Upper lobe of left lung (tissue), 6 donors: ENCODE measurements at places on chromosomes 7 and 10.
A peak's percentile ranks its signal among the peaks of the same experiment; 100 is the strongest.

GRCh38 chr10:99358101-99358500, 28.9 kb downstream of the CNNM1 start:
- no peak for DNase-seq

- no peak for DNase-seq
Measured at GRCh38 chr7:51069411-51070083, 247.1 kb downstream of the COBL start.

- DNase-seq: no peak
Measured at GRCh38 chr7:22200777-22201176, 156.2 kb downstream of the RAPGEF5 start.

DNA sequence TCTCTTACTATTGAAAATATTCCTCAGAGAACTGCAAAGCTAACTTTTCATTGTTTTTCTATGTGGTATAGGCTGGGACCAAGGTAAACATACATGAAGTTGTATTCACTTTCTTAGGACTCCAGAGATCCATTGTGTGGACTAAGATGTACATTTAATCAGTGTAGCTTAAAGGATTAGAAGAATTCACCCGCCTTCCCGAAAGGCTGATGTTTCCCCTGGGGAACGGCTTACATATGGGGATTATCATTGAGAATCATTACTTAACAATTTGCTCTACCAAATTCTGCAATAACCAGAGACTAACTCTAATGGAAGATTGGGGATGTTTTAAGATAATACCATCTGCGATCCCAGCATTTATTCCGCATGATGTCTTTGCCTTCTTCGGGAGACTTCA, 257.1 kb upstream of the KIAA1217 start:
- no peak for DNase-seq

DNA sequence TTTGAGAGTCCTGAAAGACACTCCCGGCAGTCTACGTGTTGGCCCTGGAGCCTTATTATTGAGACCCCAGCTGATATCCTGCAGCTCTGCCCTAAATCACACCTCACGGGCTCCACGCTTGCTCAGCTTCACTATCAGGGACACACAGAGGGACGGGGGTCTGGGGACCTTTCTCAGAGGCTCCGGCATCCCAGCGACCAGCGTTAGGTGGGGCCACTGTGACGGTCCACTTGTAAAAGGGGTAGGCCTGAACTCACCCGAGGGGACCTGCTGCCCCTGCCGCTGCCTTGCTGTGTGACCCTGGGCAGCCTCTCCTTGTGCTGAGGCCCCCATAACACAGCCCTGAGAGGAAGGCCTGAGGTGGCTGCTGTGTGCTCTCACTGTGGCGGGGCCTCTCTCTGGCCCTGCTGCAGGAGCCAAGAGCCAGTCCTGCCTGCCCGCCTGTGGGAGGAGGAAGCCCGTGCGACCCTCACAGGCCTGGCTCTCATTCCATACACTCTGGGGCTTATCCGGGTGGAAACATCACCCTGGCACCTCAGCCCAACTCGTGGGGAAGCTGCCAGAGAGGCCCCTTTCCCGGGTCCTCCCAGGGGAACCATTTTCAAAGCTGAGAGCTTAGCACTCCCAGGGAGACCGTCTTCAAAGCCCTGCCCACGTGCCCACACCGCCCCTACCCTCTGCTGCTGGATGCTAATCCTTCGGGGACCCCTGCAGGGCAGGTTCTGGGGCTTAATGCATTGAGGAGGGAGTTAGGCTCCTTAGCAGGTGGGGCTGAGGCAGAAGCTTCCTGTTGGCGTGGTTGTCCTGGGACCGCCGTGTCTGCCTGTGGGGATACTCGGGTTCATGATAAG, 21.7 kb downstream of the AQP1 start:
- DNase-seq: peak; percentile 52

GRCh38 chr10:114603948-114604347, 54.1 kb downstream of the ABLIM1 start:
- DNase-seq: peak; percentile 38

GRCh38 chr10:7797582-7797981, 9.6 kb downstream of the ATP5F1C start:
- DNase-seq: no peak

DNA sequence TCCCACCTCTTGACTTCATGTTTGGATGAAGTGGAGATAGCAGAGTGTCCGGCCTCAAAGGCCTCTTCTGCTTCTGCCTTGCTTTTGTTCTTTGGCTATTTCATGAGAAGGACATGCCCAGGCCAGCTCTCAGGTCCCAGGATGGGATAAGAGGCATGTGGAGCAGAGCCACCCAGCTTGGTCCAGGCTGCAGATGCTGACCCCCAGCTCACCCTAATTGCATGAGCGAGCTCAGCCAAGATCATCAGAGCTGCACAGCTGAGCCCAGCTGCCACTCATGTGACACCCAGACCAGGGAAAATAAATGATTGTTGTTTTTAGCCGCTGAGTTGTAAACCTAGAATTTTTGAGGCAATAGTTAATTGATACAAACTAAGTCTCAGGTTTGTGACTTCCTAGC, 230.0 kb downstream of the PHF14 start:
- no peak for DNase-seq

- no peak for DNase-seq
Measured at GRCh38 chr10:70479165-70479581, 606 bp downstream of the PALD1 start.

DNA sequence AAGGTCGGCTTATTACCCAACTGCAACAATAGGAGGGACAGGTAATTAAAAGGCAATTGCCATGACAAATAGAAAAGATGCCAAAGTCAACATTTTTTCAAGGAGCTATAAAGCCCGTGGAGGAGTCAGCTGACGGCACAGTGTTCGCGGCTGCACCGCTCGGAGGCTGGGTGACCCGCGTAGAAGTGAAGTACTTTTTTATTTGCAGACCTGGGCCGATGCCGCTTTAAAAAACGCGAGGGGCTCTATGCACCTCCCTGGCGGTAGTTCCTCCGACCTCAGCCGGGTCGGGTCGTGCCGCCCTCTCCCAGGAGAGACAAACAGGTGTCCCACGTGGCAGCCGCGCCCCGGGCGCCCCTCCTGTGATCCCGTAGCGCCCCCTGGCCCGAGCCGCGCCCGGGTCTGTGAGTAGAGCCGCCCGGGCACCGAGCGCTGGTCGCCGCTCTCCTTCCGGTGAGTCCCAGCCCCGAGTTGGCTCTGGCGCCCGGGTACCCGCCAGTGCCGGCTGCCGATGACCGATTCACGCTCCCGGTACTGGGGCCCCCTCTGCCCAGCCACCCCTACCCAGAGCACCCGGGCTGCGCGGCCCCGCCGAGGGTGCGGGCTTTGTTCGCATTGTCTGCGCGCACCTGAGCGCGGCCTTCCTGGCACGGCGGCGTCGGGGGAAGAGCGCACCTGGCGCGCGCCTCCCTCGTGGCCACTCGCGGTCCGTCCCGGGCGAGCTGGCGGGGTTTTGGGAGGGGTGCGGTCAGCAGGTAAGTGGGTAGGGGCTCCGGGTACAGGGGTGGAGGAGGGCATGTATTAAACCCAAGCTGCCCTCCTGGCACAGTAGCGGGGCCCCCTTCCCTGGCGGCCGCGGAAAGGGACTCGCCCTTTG, at the start of gene VWA2:
TSS of gene VWA2 (plus strand) at position 138 of the 877 bp plus-strand sequence. CDS start 9,460 bp downstream, outside the sequence.
- DNase-seq: peak; percentile 91

GRCh38 chr10:89563861-89564478, 28.6 kb upstream of the SLC16A12 start:
- DNase-seq: no peak

GRCh38 chr10:110405380-110405779, 92.3 kb upstream of the DUSP5 start:
- no peak for DNase-seq

- DNase-seq: peak; percentile 54
Measured at GRCh38 chr7:131327049-131327625, 539 bp upstream of the MKLN1 start.

GRCh38 chr10:27158421-27158820, 3.3 kb downstream of the MASTL start:
- DNase-seq: no peak

DNA sequence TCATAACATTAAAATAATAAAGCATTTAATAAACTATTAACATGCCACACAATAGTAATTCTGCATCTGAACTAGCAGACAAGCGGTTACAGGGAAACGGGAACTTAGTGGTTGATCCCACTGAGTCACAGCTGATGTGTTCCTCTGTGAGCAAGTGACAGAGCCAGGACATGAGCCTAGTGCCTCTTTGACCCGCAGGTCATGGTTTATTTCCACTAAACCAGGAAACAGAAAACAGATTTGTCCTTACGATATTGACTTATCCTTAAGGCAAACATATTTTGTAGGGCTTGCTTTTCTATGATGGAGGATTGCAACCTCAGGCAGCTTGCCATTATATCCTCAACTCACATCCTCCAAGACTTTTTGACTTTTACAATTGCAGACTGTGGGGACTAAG, 987.3 kb downstream of the CCSER2 start:
- DNase-seq: no peak

DNA sequence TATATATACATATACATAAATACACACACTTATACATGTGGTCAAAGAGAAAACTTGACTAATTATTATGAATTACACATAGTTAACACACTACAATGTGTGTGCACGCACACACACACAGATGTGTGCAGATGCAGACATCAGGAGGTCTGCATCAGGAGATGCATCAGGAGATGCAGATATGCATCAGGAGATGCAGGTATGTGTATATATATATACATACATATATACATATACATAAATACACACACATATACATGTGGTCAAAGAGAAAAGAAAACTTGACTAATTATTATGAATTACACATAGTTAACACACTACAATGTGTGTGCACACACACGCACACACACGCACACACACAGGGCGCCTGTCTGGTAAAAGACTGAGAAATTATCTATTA, 31.3 kb upstream of the MDFIC start:
- DNase-seq: no peak

DNA sequence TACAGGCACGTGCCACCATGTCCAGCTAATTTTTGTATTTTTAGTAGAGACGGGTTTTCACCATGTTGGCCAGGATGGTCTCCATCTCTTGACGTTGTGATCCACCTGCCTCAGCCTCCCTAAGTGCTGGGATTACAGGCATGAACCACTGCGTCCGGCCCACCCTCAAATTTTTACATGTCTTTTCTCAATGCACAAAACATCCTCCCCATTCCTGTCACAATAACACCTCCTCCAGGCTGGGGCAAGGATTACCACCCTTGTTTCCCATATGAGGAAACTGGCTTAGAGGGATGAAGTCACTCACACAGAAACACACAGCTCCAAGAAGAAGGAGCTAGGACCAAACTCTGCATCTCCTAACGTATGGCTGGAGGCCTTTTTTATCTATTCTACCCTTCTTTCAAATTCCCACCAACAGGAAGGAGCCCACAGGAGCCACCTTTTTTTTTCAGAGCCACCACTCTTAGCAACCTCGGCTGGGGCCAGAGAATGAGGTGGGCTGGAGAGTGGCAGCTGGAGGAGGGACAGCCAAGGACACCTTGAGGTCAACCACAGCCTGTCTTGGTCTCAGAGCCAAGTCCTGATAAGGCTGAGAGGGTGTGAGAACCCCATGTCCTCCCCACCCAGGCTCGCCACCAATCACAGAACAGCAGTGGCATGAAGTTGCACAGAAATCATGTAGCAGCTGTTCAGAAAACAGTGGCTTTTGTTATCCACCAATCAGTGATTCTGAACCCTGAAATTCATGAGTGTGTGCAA, 113.1 kb upstream of the PDLIM1 start:
- no peak for DNase-seq

GRCh38 chr10:26311383-26311940, 94.9 kb downstream of the GAD2 start:
- no peak for DNase-seq

DNA sequence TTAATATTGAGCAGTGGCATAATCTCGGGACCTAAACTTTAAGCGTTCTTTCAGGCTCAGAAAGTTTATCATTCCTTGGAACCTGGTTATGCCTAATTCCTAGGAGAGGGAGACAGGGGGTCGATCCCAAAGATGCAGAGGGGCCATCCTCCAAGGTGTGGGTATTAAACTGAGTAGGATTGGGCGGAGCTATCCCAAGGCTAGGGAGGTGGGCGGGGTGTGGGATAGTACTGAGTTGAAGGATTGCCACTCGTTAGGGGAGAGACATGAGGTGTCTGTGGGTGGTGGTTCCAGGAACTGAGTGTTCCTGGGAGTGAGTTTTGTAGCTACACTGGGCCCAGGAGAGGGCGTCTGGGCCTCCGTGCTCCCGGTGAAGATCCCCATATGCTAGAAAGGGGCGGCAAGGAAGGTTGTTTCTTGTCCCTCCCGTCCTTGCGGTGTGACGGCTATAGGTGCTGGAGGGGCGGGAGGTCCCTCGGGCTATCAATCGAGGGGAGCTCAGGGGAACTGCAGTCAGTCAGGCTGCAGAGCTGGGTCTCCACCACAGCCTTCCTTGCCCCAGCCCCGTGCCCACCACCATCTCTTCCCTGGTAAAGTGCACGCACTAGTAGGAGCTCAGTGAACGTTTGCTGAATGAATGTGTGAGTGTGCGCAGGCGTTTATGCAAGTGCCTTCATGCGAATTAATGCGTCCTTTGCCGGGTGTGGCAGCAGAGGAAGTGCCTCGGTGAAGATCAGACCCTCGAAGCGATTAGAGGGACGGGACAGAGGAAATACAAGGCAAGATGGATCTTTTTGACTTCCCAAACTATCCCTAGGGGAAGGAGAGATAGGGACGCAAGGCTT, 3.0 kb upstream of the HMX2 start:
- DNase-seq: no peak

- DNase-seq: no peak
Measured at GRCh38 chr10:22990443-22990842, 62.6 kb downstream of the ARMC3 start.

DNA sequence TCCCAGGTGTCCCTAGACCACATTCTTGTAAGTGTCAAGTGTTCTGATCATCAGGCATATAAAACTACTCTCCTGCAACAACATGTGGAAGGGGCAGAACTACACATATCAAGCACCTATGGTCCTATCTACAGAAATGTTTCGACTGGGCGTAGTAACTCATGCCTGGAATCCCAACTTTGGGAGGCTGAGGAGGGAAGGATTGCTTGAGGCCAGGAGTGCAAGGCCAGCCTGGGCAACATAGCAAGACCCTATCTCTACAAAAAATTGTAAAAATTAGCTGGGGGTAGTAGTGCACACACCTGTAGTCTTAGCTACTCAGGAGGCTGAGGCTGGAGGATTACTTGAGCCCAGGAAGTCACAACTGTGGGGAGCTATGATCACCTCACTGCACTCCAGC, 244.2 kb downstream of the PARD3 start:
- no peak for DNase-seq

GRCh38 chr7:135343361-135343760, 109.7 kb downstream of the STRA8 start:
- no peak for DNase-seq

GRCh38 chr10:103811463-103811862, 43.9 kb downstream of the SH3PXD2A start:
- no peak for DNase-seq

- DNase-seq: no peak
Measured at GRCh38 chr10:113017376-113017775, 67.3 kb downstream of the TCF7L2 start.

- no peak for DNase-seq
Measured at GRCh38 chr10:130425169-130425568, 289.0 kb downstream of the GLRX3 start.

- peak; percentile 94 for DNase-seq
Measured at GRCh38 chr7:100130608-100131453, 4.1 kb downstream of the MBLAC1 start.

- no peak for DNase-seq
Measured at GRCh38 chr10:15715619-15716227, 4.0 kb downstream of the ITGA8 start.
